ENCODE measurements at places on chromosomes 1 and 21.

GRCh38 chr1:4422504-4423289, 231.7 kb upstream of the AJAP1 start:
- no peak for DNase-seq

- DNase-seq = no peak
These were observed 120.4 kb downstream of the WDR3 start for GRCh38 chr1:118049981-118050380.

DNA sequence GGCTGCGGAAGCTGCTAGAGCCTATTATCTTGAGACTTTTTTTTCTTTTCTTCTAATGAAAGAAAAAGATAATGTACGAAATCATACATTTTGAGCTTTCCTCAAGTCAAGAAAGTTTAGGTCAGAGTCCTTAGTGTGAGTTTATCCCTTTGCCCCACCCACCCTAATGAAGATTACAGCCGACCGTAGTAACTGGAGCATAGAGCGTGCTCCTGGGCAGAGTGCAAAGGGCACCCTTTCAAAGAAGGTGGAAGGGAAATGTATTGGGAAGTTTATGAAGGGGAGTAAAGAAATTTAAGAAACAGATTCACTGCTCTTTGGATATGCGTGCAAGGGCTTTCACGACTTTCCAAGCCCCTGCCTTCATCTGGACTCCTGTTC, 17.2 kb downstream of the GNG12 start:
- DNase-seq = no peak

DNA sequence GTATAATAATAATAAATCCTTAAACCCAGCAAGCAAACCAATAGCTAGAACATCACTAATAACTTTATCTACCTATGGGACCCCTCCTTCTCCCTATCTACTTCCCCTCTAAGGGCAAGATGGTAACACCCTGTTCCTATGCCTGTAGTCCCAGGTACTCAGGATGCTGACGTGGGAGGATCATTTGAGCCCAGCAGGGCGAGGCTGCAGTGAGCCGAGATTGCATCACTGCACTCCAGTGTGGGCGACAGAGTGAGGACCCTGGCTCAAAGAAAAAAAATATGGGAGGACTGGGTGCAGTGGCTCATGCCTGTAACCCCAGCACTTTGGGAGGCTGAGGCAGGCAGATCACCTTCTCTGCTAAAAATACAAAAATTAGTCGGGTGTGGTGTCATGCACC, 143.1 kb upstream of the SLC45A1 start:
- peak; percentile 70 for DNase-seq

DNA sequence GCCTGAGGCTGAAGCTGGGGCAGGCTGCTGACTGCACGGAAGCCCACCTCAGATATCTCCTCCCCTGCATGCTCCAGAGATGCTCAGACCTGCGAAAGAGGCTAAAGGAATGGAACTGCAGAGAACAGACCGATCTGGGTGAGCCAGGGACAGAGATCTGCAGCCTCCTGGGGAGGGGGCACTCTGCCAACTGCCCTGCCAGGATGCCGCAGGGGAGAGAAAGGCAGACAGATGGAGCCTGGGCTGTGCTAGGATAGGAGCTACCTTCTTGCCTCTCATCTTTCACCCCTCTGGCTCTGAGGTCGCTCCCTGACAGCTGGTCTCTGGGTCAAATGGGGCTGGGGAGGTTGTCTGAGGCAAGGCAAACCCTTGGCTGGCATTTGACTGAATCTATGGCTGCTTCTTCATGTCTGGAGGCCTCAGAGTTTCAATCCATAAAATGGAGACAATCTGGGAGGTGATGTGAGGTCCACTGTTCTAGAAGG, 238.2 kb downstream of the GRIK3 start:
- DNase-seq = no peak

DNA sequence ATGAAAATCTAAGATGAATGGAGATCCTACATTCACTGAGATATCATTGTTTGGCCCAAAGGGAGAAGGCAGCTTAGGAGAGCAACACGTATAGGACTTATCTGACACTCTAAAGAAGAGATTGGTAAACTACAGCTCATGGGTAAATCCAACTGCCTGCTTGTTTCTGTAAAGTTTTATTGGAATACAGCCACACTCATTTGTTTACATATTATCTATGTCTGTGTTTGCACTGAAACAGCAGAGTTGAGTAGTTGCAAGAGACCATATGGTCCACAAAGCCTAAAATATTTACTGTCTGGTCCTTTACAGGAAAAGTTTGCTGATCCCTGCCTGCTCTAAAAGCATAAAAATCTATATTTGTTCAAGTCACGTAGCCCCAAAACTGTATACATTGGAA, 14.3 kb upstream of the LRRC53 start:
- DNase-seq = no peak

GRCh38 chr1:204828352-204828850, 42.3 kb upstream of the NFASC start:
- peak; percentile 77 for DNase-seq

- no peak for DNase-seq
These were observed 106.6 kb downstream of the TLR5 start for GRCh38 chr1:223036479-223036845.

GRCh38 chr1:15916417-15916816, 59.5 kb downstream of the ZBTB17 start:
- DNase-seq = no peak

- DNase-seq = no peak
These were observed 370.0 kb upstream of the CHRM3 start for GRCh38 chr1:239016337-239016736.

GRCh38 chr1:1422465-1423244, 1.6 kb upstream of the ANKRD65 start:
- DNase-seq = no peak

DNA sequence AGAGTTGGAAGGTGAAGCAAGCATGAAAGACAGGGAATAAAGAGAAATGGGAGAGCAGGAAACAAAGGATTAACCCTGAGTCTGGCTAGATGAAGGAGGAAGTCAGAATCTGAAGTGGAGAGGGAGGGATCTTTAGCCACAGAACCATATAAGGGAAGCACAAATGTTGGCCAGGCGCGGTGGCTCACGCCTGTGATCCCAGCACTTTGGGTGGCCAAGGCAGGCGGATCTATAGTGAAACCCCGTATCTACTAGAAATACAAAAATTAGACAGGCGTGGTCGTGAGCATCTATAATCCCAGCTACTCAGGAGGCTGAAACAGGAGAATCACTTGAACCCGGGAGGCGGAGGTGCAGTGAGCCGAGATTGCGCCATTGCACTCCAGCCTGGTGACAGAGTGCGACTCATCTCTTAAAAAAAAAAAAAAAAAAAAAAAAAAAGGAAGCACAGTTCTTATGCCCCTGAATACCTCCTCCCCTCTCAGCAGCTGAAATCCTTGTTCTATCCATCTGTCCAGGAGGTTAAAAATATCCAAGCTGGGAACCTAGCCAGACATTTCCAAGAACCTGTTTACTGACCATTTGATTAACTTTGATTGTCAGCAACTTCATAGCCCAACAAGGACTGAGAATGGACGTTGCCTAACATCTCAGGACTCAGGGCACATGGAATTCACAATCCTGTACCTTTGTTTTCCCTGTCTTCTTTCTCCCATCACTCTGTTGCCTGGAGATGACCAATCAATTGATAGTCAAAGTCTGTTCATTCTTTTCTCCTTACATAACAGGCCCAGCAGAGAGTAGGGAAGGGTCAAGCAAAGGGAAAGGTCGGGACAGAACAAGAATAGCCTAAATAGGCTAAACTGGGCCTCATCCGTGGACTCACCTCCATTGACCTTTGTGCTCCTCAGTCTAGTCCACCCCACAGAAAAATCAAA, 10.6 kb downstream of the TXNIP start:
- peak; percentile 43 for DNase-seq

- no peak for DNase-seq
These were observed 118.7 kb downstream of the NPHP4 start for GRCh38 chr1:5873556-5873955.

DNA sequence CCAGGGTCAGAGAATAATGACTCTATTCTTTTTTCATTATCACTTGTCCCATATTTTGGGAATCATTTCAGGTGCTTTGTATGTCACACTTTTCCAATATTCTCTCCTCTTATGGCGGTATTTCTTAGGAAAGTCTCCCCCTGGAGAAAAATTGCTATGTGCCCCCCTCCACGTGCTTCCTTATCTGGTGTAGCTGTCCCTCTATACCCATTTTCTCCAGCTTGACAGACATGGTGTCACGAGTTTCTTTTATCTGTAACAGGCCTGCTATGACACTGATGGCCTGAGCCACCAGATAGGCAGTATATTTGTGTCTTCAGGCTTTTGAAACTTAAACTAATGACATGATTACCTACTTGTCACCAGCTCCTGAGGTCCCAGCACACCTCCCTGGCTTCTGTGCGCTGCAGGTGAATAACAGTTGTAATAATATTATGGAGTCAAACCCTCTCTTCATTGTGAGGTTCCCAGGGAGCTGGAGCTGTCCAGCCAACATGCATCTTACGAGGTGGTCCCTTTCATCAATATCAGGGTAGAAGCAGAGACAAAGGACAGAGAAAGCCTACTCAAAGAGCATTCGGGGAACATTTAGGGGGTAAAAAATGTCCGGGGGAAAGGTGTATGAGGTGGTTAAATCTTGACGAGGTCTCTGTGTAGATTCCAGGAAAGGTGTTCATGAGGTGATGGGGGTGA, 71.2 kb upstream of the DUSP10 start:
- DNase-seq = no peak

- DNase-seq = no peak
These were observed 8.3 kb downstream of the ADCY10 start for GRCh38 chr1:167905671-167906070.

GRCh38 chr1:161913482-161914140, 110.1 kb downstream of the OLFML2B start:
- no peak for DNase-seq

GRCh38 chr21:15495965-15496364, 233.8 kb upstream of the USP25 start:
- DNase-seq = no peak

- no peak for DNase-seq
These were observed 113.0 kb upstream of the SLC25A33 start for GRCh38 chr1:9426291-9426711.

DNA sequence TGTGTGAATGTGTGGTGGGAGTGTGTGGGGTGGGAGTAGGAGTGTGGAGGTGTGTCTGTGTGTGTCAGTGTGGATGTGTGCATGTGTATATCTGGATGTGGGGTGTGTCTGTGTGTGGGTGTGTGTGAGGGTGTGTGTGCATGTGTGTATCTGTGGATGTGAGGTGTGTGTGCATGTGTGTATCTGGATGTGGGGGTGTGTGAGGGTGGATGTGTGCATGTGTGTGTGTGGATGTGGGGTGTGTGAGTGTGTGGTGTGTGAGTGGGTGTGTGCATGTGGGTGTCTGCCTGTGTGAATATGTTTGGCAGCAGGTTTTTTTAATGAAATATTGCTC, 106.1 kb downstream of the PDE9A start:
- DNase-seq = no peak

DNA sequence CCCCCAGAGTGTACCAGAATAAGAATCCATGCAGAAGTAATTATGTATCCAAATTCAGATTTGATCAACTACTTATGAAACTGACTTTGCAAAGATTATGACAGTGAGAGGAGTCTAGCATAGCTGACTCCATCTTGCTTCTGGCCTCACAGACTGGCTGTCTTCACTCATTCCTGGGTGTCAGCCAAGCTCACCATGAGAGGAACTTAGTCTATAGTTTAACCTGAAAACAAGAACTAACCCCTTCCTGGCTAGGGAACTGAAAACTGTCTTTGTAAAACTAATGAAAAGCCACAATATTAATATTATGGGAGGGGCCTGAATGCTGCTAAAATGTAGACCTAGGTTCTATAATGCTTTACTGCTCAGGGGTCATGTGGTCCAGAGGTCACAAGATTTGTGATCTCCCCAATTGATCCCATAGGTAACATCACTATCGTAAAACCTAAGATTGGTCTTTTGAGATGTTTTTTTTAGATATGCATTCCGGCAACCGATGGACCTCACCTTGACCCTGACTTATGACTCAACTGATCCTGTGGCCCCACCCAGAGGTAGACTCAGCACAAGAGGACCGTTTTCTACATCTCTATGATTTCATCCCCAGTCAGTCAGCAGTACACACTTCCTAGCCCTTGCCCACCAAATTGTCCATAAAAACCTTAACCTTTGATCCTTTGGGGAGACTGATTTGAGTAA, 55.2 kb downstream of the ATP1B1 start:
- no peak for DNase-seq

GRCh38 chr1:236535662-236536161, 11.9 kb downstream of the LGALS8 start:
- DNase-seq = no peak

DNA sequence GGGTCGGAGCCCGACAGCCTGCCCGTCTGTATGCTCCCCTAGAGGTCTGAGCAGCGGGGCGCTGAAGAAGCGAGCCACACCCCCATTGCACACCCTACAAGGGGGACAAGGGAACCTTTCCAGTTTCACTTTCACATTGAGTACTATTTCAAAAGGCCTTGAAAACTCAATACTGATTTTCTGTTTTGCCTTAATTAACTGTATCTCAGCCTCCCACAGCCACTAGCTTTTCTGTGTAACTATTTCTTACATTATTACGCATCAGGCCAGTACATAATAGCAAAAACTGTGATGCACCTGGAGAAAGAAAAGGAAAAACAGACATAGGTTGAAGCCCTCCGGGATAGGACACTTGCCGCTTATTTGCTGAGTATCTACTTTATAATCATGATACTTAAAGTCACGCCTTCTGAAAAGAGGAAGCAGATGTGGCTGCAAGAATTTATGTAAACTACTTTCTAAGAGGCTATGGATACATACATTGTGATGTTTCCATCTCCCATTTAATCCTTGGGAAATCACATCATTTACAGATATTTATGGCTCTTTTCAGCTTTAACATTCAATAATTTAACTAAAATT, 1719.5 kb downstream of the MRPL39 start:
- no peak for DNase-seq

DNA sequence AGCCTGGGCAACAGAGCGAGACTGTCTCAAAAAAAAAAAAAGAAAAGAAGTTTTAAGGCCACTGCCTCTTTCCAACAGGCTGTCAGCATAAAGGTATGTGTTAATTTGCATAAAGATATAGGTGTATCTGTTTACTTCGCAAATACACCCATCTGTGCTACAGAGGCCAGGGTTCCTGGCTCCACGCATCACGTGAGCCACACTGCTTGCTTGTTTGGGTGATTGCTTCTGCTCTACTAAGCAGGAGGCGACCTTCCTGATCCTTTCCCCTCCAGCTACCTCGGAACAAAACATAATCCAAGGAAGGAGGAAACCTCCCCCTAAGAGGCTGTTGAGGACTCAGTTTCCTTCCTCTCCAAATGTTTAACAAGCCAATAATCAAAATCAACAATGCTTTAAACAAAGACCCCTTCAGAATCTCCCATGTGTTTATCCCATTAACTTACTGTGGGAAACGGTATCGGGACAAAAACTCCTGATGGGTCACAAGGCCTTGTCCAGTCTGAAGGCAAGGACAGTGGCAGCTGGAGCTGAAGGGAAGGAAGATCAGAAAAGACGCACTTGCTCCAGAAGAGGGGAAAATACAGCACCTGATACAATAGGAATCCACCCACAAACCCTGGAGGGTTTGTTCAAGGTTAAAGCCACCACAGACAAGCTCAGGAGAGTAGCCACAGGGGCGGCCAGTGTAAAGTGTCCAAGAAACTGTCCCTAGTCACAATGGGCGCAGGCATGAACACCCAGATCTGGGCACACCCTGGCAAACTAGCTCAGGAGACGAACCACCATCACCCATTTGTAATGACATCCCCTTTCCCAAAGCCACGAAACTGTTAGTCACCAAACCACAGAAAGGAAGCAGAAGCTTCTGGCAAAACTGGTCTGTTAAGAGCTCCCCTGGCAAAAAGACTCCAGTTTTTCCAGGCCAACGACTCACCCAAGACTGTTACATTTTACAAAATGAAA, 17.2 kb downstream of the CTNNBIP1 start:
- DNase-seq = no peak
